ENCODE measurements at places on chromosomes 5 and 9.

DNA sequence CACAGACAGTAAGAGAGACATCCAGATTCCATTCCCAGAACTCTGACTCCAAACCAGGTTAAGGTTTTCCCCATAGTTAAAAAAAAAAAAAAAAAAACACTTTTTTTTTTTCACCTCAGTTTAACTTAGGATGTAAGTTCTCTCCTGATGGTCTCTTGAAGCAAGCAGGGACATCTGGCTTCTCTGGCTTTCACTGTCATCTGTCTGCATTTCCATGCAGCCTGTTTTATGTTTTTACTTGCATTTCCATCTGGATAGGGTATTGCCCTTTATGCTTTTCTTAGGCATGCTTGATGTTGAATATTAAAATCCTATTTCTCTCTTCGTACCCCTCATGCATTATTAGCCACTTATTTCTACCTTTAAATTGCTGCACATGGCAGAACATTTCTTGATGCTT lies 135.3 kb upstream of the WWC1 start:
- DNase-seq: no peak

GRCh38 chr9:123757960-123758359 lies 172.0 kb downstream of the DENND1A start:
- no peak for DNase-seq

GRCh38 chr5:37665889-37666288 lies 174.0 kb downstream of the GDNF start:
- no peak for DNase-seq

DNA sequence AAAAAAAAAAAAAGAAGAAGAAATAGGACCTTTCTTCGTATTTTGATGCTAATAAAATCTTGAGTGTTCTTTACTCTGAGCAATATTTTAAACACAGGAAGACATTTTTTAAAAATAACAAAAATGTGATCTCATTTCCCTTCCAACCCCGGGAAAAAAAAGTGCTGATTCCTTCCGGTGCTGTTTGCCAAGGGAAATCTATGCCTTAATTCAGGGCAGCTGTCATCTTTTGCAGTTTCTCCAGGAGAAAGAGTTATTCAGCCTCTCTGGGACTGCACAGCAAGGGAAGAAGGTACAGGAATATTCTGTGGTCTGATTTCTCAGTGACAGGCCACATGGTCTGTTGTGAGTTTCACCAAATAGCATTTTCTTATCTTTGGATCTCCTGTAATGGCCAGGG lies 291.9 kb upstream of the IRX1 start:
- no peak for DNase-seq

DNA sequence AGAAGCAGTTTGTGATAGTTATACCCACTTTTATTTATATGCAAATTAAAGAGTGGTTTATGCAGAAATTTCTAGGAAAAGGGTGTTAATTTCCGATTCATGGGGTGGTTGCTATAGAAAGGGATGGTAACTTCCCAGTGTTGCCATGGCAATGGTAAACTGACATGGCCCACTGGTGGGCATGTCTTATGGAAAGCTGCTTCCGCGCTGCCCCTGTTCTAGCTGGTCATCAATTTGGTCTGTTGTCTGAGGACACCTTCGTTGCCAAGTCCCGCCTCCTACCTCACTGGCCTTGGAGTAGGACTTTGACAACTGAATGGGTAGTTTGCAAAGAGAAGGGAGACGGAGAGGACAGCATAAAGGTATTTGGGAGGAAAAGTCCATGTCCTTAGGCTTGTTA lies 74.0 kb upstream of the SMIM23 start:
- no peak for DNase-seq

GRCh38 chr9:14321517-14322130 lies 7.7 kb upstream of the NFIB start:
- DNase-seq: no peak

- DNase-seq: no peak
Observed at GRCh38 chr5:28549588-28549987, 1511.2 kb upstream of the CDH9 start.

GRCh38 chr5:68033029-68033428 lies 182.5 kb upstream of the PIK3R1 start:
- DNase-seq: no peak

DNA sequence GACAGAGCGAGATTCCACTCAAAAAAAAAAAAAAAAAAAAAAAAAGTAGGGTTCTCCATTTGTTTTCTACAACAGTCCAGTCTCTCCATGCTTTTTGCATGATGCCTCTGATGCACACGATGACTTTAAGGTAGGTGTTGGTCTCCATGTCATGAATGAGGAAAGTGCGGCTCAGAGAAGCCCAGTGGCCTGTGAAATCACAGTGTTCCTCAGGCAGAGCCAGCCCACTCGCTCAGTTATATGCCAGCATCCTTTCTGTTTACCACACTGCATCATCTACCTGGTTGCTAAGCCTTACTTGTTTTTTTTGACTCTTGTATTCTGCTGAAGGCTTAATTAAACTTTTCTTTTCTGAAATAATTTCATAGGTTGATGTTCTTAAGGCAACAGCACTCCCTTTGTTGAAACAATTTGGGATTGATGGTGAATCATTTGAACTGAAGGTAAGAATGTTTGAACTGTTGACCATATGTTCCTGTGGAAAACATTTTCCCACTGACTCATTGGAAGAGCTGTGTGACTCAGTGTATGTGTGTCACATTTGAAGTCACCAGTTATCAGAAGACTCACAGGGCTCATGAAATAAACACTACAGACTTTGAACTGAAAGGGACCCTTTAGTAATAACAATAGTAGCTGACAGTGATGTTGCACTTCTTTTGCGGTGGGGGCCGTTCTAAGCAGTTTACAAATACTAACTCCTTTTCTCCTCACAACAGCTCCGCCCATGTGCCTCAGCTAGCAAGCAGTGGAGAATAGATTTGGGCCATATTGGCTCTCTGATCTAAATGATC lies 40.2 kb downstream of the RCL1 start:
- DNase-seq: no peak

DNA sequence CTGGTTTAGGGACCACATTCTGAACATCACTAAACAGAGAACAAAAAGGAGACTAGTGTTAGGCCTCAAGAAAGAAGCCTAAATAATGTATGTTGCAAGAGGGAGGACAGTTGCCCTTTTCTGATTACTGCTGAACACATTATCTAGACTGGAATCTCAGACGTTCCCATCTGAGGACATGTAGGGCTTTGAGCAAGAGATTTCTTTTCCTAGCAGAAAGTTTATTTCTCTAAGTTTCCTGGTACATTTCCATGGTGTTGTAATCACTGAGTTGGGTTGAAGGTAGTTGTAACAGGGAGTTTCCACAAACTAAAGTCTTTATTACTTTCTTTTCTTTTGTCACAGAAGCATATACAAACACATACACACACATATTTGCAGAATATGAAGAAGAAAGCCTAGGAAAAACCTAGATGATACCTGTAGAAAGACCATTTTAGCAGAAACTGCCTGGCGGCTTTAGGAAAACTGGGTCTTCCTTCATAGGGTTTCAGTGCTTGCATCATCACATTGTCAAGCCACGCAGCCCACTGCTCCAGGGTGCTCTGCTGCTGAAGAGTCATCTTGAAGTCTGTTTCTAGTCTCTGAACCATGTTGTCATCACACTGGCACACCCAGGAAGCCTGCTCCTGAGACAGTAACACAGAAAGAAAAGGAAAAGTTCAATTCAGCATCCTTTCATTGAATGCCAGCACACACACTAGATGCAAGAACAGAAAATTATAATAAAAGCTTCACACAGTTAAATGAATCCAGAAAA lies 269.1 kb downstream of the RFX3 start:
- DNase-seq: no peak

DNA sequence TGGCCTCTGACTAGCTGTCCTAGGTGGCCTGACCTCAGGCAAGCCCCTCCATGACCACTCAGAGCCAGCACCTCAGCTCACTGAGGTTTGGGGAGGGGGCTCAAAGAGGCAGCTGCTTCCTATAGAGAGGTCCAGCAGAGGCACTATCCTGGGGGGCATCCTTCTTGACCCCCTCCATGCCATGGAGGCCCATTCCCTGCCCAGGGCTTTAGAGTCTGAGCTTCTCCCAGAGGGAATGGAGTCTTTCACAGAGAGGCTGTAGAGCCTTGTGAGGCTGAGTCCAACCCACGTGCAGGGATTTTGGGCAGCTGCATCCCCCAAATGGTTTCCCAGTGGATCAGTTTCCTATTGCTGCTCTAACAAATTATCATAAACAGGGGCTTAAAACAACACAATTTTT lies 16.9 kb downstream of the IRF1 start:
- DNase-seq: no peak

GRCh38 chr5:141973871-141974595 lies 5.1 kb downstream of the RNF14 start:
- DNase-seq: no peak

- DNase-seq: no peak
Observed at GRCh38 chr5:136051486-136052220, 22.9 kb downstream of the TGFBI start.

GRCh38 chr9:131736431-131736830 lies 3.4 kb downstream of the RAPGEF1 start:
- DNase-seq: no peak

DNA sequence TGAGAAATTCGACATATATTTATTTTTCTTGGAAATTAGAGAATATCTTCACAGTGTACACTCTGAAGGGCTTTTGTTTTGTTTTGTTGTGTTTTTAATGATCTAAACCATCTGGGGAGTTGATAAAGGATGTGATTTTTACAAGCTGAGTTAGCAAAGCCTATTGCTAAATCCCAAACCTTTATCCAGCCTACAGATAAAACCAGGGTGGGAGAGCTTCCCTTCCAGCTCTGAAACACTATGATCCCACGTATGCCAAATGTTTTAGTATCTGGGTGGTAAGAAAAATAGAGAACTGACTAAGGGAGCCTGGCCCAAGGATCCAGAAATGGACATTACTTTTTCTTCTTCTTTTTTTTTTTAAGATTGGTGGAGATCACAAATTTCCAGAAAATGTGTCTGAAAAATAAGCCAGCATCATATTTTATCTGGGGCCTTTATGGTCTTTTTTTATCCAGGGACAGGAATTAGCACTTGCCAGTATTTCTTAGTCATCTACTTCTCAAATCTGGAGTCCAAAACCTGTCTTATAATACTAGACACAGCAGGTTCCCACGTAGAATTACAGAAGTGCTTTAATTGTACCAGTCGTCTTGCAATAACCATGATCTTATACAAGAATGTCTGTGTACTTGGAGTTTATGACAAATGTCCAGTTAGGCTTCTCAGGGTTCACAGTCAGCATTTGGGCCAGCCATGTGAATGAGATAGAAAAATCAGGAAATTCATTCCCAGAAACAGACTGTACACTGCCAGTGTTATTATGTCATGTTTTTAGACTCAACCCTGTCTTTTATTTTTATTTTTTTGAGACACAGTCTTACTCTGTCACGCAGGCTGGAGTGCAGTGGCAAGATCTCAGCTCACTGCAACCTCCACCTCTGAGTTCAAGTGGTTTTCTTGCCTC lies 290.8 kb upstream of the MPDZ start:
- DNase-seq: no peak

DNA sequence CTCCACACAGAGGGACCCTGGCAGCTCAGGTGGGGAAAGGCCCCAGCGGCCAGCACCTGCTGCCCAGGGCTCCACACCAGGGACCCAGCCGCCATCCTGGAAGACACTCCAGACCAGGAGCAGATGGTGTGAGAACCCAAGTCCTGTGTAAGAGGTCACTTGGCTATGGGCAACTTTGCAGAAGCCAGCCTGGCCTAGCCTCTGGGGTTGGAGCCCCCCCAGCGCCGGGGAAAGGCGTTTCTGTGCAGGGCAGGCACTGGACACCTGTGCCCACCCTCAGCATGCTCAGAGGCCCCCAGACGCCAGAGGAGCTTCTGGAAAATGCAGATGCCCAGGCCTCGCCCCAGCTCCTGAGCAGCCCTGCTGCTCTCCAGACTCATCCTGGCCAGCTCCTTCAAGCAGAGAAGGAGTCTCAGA lies 34.0 kb downstream of the RASGEF1C start:
- DNase-seq: no peak

GRCh38 chr5:72760259-72760658 lies 56.2 kb upstream of the TNPO1 start:
- DNase-seq: no peak

GRCh38 chr9:3758816-3759576 lies 233.2 kb upstream of the RFX3 start:
- no peak for DNase-seq

DNA sequence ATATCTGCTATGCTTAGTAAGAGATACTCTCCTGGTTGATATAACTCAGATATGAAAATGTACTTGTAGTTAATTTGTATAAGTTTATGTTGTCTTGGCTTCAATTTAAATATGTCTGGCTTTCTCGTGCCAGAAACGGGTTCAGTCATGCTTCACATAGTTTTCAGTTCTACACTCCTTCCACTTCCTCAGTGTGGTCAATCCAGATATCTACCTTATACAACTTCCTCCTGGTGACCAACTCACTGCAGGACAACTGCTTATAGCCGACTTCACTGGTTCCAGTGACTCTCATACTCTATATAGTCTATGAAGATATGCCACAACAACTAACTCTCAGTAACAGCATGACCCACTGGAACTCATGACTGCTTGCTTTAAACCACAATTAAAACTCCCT lies 690.4 kb downstream of the SLCO4C1 start:
- DNase-seq: no peak

DNA sequence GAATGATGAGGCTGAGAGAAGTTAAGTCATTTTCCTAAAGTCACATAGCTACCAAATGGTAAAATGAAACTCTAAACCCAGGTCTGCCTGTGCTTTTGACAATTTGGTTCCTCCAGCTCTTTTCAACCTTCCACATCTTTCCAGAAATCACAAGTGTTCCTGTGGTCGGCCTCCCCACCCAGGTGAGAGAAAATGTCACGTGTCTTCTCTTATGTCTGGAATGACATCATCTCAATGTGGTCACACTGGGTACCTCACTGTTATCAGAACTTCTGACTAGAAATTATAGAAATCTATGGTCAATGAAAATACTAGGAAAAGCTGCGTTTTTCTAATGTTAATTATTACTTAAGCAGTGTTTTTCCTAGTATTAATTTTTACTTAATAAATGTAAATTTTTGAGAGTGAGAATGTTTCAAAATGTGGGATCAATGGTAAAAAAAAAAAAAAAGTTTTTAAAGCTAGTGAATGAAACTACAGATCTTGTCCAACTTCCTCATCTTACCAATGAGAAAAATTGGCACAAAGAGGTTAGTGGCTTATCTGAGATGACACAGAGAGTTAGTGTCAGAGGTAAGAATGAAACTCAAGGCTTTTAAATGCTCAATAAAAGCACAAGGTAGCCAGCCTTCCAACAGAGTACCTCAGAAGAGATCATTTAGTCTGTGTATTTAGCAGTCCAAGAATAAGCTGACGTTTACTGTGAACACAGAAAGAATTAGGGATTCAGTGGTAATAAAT lies 228.7 kb upstream of the NR4A3 start:
- DNase-seq: no peak

DNA sequence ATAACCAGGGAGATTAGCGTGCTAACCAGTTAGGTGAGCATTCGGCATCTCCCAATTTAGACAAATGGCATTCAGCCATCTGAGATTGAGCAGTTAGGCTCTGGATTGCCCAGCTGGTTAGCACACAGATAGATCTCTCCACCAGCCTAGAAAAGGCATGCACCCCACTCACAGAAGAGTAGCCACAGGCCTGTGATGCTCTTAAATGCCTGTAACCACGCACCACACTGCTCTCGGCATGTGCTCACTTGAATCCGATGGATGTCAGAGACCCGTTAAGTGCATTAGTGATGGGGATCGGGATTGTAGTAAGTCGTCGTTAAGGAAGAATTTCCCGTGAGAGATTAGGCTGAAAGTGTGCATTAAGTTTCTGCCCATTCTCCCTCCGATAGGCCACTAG lies 23.0 kb downstream of the MARCHF6 start:
- DNase-seq: no peak

All from coronary artery (tissue), 2 donors.